ENCODE measurements at places on chromosomes 11 and 22. TPM values are rescaled to one million over a fixed set of nuclear protein-coding genes. Genes with fewer than 3 reads are reported as not detected.

Gene RFPL2
- 0.15 TPM for total RNA-seq

Gene IGLL1
- not detected for total RNA-seq

Gene TRIM51
- total RNA-seq, result not detected

Gene GLYAT
- total RNA-seq, result not detected

Gene MPZL3
- 23.9 TPM for total RNA-seq
